ENCODE measurements at places on chromosomes 1 and 21. TPM values are rescaled to one million over a fixed set of nuclear protein-coding genes. Genes with fewer than 3 reads are reported as not detected.

GRCh38 chr1:43560286-43560685, 29.6 kb downstream of the PTPRF start:
- H3K4me3 ChIP-seq = no peak overlapping the region
- H3K4me1 ChIP-seq = peaks cover 45% of the 10 kb centered on the region

UTS2 gene
- total RNA-seq = not detected

DIRAS3 gene
- total RNA-seq = 1.1 TPM

GRCh38 chr1:228156515-228156881, 6.8 kb downstream of the GJC2 start:
- H3K4me1 ChIP-seq = peaks cover 11% of the 10 kb centered on the region
- no peaks in the 10 kb centered on the region for H3K36me3 ChIP-seq
- H3K27me3 ChIP-seq = peaks cover 10% of the 10 kb centered on the region
- H3K4me3 ChIP-seq = no peak overlapping the region
- peak; percentile 38 for DNase-seq

OLFM3 gene
- not detected for total RNA-seq

MYOG gene
- total RNA-seq = not detected

DNA sequence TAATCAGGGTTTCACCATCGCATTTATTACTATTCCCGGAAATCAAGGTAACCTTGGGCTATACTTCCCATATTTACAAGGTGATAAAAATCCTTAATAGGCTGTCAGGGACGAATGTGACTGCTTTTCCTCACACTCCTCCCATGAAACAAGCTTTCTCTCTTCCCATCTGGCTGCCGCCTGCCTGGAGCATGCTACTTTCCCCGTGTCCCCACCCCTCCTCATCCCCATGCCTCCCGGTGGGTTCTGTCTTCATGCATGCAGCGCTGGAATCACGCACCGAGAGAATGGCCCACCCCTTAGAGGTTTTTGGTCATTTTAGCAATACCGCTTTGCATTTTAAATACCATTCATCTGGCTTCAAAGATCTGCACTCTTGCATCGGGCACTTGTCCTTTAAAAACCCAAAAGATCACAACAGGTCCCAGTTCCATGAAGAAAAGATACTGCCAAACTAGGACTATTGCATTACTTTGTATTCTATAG, 339.1 kb downstream of the NTNG1 start:
- no peaks in the 10 kb centered on the region for H3K36me3 ChIP-seq
- no peak overlapping the region for H3K4me3 ChIP-seq
- no peak overlapping the region for H3K27ac ChIP-seq

AMY1A gene
- 5.8 TPM for total RNA-seq

GRCh38 chr1:177798614-177799013, 171.2 kb downstream of the SEC16B start:
- no peak for DNase-seq
- H3K4me3 ChIP-seq = no peak overlapping the region
- no peaks in the 10 kb centered on the region for H3K36me3 ChIP-seq

- no peak overlapping the region for H3K27ac ChIP-seq
- H3K4me3 ChIP-seq = no peak overlapping the region
- H3K36me3 ChIP-seq = no peaks in the 10 kb centered on the region
- peaks cover 29% of the 10 kb centered on the region for H3K27me3 ChIP-seq
- peaks cover 8% of the 10 kb centered on the region for H3K4me1 ChIP-seq
Observed at GRCh38 chr1:62321446-62321845, 2.2 kb upstream of the KANK4 start.

SFN gene
- 47.5 TPM for total RNA-seq

DNA sequence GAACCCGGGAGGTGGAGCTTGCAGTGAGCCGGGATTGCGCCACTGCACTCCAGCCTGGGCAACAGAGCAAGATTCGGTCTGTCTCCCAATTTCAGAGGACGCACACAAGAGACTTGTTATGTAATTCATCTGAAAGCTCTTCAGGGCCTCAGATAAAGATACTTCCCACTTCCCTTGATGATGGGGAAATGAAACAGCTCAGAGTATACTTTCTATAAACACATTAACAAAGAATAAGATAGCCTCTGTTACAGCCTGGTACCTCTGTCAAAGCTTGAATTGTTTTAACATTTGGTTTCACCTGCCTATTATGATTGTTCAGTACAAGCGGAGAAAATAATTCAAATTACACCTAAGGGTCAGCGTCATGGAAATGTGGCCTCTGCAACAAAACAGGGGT, 622.9 kb upstream of the ADGRL4 start:
- H3K4me3 ChIP-seq = no peak overlapping the region
- H3K27ac ChIP-seq = no peak overlapping the region
- no peaks in the 10 kb centered on the region for H3K4me1 ChIP-seq
- H3K27me3 ChIP-seq = no peaks in the 10 kb centered on the region
- H3K36me3 ChIP-seq = no peaks in the 10 kb centered on the region
- DNase-seq = no peak

GRCh38 chr1:31985430-31985829, 28.2 kb upstream of the KHDRBS1 start:
- no peak overlapping the region for H3K4me3 ChIP-seq
- peaks cover 11% of the 10 kb centered on the region for H3K4me1 ChIP-seq
- DNase-seq = no peak
- no peaks in the 10 kb centered on the region for H3K36me3 ChIP-seq

SLC25A34 gene
- 3.5 TPM for total RNA-seq

PRAMEF14 gene
- total RNA-seq = not detected

CDC7 gene
- 3.4 TPM for total RNA-seq

CD52 gene
- 541 TPM for total RNA-seq

FAAH gene
- 32.4 TPM for total RNA-seq

GRCh38 chr1:52153898-52154297, 12.0 kb downstream of the ZFYVE9 start:
- no peaks in the 10 kb centered on the region for H3K27me3 ChIP-seq
- DNase-seq = no peak
- no peaks in the 10 kb centered on the region for H3K36me3 ChIP-seq
- H3K4me3 ChIP-seq = no peak overlapping the region
- no peak overlapping the region for H3K27ac ChIP-seq

DNA sequence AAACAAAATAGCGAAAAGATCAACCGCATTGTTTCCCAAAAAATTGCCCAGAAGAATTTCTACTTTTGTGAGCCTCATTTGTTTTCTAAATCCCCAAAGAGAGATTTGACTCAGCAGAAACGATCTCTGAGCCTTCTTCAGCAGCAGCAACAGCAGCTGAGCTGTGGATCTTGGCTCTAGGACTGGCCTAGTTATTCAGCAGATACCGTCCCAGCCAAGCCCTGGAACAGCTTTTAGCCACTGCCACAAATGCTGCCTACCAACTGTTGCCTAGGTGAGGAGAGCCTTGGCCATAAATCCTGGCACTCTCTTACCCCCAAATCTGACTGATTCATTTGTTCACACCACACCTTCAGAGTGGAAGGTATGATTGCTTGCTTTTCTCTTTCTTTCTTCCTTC, 320.1 kb downstream of the TGFB2 start:
- no peak overlapping the region for H3K4me3 ChIP-seq
- H3K27me3 ChIP-seq = no peaks in the 10 kb centered on the region
- H3K36me3 ChIP-seq = no peaks in the 10 kb centered on the region
- no peak overlapping the region for H3K27ac ChIP-seq

ZNF648 gene
- not detected for total RNA-seq

GRCh38 chr1:63929106-63929478, 155.3 kb downstream of the ROR1 start:
- H3K27ac ChIP-seq = no peak overlapping the region
- H3K4me1 ChIP-seq = no peaks in the 10 kb centered on the region
- H3K27me3 ChIP-seq = no peaks in the 10 kb centered on the region
- H3K36me3 ChIP-seq = no peaks in the 10 kb centered on the region

- H3K27ac ChIP-seq = peak overlapping the region; percentile 47
- H3K4me1 ChIP-seq = peaks cover 31% of the 10 kb centered on the region
- DNase-seq = no peak
- peaks cover 17% of the 10 kb centered on the region for H3K36me3 ChIP-seq
Observed at GRCh38 chr1:232962761-232963745, 12.6 kb downstream of the NTPCR start.

LCE1A gene
- not detected for total RNA-seq

DNA sequence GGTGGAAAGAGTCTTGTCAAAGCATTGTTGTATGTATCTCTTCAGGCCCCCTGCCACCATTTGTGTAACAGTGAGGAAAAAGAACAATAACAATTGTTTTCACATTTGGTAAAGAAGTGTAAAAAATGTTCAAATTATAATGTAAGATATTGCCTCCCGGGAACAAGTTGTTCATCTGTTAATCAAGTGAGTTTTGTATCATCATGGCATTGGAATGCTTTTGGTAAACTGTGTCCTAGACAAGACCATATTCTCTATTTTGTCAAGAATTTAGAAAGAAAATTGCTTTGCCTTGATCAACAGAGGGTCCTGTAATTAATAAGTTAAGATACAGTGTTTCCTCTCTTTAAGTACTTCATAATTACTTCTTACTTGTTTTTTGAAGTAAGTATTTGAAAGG, 692.0 kb upstream of the NR5A2 start:
- no peaks in the 10 kb centered on the region for H3K4me1 ChIP-seq
- no peaks in the 10 kb centered on the region for H3K27me3 ChIP-seq
- DNase-seq = no peak
- H3K36me3 ChIP-seq = no peaks in the 10 kb centered on the region

GNAT2 gene
- not detected for total RNA-seq

DNA sequence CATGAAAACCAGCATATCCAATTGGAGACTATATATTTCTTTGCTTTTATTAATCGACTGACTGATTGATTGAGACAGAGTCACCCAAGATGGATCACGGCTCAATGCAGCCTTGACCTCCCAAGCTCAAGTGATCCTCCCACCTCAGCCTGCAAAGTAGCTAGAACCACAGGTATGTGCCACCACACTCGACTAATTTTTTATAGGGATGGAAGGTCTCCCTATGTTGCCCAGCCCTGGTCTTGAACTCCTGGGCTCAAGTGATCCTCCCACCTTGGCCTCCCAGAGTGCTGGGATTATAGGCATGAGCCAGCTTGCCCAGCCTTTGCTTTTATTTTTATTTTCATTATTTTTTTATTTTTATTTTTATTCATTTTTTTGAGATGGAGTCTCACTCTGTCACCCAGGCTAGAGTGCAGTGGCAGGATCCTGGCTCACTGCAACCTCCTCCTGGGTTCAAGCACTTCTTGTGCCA, 5.4 kb downstream of the SPEN start:
- no peaks in the 10 kb centered on the region for H3K27me3 ChIP-seq
- no peak for DNase-seq
- peaks cover 44% of the 10 kb centered on the region for H3K4me1 ChIP-seq
- H3K27ac ChIP-seq = no peak overlapping the region

C1orf87 gene
- 7.4 TPM for total RNA-seq

- H3K27me3 ChIP-seq = no peaks in the 10 kb centered on the region
- H3K4me1 ChIP-seq = peaks cover 4% of the 10 kb centered on the region
- no peaks in the 10 kb centered on the region for H3K36me3 ChIP-seq
- no peak overlapping the region for H3K4me3 ChIP-seq
- no peak overlapping the region for H3K27ac ChIP-seq
- no peak for DNase-seq
Observed at GRCh38 chr1:221279146-221279545, 399.9 kb downstream of the HLX start.

PPIAL4G gene
- total RNA-seq = not detected

MCOLN3 gene
- total RNA-seq = 7.6 TPM

DNA sequence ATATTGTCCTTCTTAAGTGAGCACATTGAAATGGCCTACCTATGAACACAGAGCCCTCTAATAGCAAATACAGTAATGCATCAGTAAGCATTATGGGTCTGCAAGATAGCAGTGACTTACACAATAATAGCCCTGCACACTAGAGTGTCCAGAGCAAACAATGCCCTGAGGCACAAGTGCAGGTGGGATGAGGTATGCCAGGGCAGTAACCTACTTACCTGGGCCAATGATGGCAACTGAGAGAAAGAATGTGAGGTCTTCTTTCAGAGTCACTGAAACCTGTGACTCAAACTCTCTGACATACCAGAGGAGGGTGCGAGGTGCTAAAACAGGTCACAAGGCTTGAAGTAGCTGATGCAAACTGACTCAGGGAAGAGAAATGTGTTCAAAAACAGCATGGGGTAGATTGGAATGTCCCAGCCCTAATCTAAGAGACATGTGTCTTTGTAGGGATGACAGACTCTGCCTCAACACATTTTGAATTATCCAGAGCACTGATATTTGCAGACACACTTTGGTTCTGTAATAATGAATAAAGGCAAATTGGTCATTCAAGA, 168.5 kb upstream of the RUNX1 start:
- no peak overlapping the region for H3K4me3 ChIP-seq
- H3K36me3 ChIP-seq = no peaks in the 10 kb centered on the region
- no peak for DNase-seq
- peak overlapping the region; percentile 48 for H3K27ac ChIP-seq
- H3K27me3 ChIP-seq = no peaks in the 10 kb centered on the region
- peaks cover 5% of the 10 kb centered on the region for H3K4me1 ChIP-seq

GRCh38 chr1:239483391-239483790, 97.0 kb downstream of the CHRM3 start:
- DNase-seq = no peak
- H3K27ac ChIP-seq = no peak overlapping the region
- no peaks in the 10 kb centered on the region for H3K4me1 ChIP-seq
- H3K4me3 ChIP-seq = no peak overlapping the region

DNA sequence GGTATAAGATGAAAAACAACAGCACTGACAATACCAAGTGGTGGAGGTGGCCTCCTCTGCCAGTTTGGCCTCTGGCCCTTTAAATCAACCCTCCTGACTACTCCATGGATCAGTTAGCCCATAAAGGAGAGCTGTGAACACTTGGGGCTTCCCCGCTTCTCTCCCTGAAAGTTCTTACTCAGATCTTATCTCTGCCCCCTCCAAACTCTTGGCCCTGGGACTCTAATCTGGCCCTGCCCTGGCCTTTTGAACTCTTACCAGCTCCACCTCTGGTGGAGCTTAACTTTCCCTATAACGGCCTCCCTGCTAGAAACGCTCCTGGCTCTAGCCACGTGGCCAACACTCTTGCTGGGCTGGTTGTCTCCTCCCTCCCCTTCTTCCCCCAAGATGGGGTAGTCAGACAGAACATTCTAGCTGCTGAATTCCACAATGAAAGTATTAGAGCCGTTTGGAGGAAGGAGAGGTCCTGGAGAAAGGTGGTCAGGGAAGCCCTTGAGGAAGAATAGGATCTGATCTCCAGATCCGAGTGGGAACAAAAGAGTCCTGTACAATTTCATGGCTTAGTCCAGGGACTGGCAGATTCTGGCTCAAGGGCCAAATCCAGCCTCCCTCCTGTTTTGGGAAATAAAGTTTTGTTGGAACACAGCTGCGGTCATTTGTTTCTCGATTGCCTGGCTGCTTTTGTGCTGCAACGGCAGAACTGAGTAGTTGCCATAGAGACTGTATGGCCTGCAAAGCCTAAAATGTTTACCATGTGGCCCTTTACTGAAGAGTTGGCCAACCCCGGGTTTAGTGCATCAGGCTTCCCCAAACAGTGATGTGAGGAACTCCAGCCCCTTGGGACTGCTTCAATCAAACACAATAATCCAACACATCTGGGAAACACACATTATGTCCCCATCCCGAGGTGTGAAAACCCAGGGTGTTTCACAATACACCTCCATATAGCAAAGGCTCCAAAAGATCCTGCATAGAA, 9.5 kb upstream of the PIGR start:
- no peak for DNase-seq
- H3K4me3 ChIP-seq = no peak overlapping the region
- H3K36me3 ChIP-seq = no peaks in the 10 kb centered on the region
- no peak overlapping the region for H3K27ac ChIP-seq
- peaks cover 3% of the 10 kb centered on the region for H3K27me3 ChIP-seq
